ENCODE measurements at places on chromosomes 1 and 21.
A peak's percentile ranks its signal among the peaks of the same experiment; 100 is the strongest.

- DNase-seq = no peak
These were observed 7.2 kb upstream of the COL6A1 start for GRCh38 chr21:45974073-45975019.

DNA sequence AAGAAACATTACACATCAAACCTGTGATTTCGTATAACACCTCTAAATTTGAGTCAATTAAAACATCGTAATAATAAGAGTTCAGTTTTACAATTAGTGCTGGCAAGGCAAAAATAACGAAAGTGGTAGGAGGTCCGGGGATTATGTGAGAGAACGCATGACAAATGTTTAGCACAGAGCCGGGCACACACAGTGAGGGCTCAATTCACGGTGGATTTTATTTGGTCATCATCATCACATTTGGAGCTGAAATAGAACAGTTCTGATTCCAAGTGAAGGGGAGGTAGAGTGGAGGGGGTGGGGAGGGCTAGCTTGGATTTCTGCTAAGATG lies 20.0 kb downstream of the H3-3A start:
- no peak for DNase-seq

DNA sequence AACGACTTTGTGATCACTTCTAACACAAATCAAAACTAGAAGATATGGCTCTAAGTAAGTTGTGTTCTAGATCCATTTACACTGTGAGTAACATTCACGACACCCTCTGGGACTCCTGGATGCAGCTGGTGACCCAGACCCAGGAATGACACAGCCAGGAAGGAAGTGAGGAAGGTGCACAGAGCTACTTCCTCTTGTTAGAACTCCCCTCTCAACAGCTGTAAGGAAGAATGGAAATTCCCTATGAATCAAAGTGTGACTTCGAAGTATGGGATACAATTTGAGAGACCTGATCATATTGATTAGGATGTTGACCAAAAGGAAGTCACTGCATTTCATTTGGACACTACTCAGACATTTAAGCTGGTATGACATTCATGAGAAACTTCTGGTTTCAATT lies 185.3 kb downstream of the NRIP1 start:
- no peak for DNase-seq

DNA sequence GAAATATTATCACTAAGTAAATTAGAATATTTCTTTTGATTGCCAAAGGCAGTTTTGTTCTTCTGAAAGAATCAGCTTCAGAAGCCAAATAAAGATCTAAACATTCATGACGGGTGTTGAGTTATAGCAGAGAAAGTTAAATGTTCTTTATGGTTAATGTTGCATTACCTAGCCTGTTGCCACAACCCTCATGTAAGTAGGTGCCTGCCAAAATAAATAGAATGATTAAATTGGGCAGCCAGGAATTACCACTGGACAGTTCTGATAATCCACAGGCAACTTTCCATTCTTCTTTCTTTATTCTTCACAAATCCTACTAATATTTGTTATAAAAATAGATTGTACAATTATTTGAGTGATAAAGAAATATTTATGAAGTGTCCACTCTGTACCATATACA lies 217.9 kb upstream of the NRIP1 start:
- DNase-seq = no peak

- DNase-seq = no peak
These were observed 11.1 kb downstream of the RNU1-2 start for GRCh38 chr1:16906873-16907272.

DNA sequence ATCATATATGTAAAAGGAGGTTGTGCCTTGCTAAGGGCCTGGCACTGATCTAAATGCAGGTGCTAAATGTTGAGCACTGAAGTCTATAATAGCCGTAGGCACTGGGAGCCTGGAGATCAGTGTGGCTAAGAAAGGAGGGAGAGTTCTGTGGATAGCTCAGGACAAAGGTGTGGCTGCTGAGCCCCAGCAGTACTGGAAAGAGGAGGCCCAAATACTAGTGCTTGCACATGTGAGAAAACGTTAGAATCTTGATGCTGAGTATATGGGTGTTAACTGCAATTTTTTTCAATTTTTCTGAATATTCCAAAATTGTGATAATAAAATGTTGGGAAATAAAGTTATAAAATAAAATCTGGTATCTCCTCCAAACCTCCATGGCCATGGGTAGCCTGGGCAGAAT lies 62.5 kb upstream of the PTGFRN start:
- no peak for DNase-seq

DNA sequence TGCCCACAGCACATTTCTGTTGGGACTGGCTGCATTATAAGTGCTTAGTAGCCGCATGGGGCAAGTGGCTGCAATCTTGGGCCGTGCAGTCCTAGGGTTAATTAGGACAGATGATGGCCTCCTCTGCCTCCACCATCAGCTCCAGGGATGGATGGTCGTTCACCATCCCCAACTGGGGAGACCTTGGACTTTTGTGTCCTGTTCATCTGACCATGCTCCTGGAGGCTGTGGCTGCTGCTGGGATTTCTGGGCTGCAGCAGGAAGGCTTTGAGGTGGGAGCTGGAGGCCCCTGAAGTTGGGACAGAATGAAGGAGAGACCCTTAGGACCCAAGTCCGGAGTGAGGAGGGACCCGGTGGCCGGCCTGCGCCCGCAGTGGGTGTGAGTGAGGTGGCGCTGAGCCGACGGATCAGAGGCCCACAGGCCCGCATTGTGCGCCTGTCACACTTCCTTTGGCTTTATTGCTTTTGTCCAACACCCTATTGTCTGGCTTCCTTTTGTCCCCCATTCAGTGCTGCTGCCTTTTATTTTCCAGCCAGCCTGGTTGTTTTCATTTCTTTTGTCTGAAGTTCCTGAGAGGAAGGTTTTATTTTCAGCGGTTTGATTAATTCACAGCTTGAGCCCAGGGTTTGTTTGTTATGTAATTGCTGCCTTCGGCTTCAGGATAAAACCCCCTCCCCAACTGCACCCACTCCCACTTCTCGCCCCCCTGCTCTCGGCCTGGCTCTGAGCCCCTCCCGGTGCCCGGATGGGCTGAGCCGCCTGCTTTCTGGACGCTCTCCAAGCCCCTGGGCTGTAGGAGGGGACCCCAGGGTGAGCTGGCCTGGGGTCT lies 35.6 kb downstream of the SOX13 start:
- no peak for DNase-seq

GRCh38 chr1:230819976-230820375 lies 48.3 kb downstream of the C1orf198 start:
- no peak for DNase-seq

GRCh38 chr1:17662296-17662695 lies 92.8 kb upstream of the ACTL8 start:
- no peak for DNase-seq

GRCh38 chr1:185512442-185512841 lies 195.4 kb upstream of the IVNS1ABP start:
- DNase-seq = no peak

DNA sequence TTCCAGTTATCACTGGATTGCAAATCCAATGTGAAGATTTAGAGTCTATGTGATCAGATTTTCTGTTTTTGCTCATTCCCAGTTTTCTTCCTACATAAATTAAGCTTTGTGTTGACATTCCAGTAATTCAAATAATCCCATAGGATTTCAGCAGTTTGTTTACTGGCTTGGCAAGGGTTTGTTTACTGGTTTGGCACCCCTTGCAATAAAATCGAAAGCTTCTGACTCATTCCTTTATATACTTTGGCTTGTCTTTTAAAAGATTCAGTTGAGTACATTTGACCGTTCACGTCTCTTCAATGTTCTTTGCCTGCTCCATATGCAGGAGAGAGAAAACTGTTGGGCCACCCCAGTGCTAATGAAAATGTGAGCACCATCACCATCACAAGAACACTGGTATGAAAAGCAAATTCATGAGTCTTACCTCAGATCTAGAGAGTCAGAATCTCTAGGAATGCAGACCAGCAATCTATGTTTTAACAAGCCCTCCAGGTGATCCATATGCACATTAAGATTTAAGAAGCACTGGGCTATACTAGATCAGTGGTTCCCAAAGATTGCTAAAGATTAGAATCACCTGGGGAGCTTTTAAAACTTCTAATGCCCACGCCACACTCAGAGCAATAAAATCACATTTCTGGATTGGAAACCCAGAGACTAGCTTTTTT lies 32.8 kb downstream of the ZC3H11B start:
- no peak for DNase-seq

DNA sequence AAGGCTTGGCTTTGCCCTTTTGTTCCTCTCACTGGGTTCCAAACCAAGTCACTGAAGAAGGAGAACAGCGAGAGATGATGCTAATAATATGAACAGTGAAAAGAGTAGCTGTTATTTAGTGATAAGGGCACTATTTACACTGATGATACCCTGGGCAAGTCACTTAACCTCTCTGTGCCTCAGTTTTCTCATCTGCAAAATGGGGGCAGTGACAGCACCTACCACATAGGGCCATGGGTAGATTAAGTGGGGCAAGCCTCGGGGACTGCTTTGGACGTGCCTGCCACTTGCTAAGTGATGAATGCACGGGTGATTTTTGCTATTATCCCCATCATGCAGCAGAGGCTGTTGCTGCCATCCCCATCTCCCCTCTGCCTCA lies 9.2 kb downstream of the ATP13A2 start:
- DNase-seq = no peak

DNA sequence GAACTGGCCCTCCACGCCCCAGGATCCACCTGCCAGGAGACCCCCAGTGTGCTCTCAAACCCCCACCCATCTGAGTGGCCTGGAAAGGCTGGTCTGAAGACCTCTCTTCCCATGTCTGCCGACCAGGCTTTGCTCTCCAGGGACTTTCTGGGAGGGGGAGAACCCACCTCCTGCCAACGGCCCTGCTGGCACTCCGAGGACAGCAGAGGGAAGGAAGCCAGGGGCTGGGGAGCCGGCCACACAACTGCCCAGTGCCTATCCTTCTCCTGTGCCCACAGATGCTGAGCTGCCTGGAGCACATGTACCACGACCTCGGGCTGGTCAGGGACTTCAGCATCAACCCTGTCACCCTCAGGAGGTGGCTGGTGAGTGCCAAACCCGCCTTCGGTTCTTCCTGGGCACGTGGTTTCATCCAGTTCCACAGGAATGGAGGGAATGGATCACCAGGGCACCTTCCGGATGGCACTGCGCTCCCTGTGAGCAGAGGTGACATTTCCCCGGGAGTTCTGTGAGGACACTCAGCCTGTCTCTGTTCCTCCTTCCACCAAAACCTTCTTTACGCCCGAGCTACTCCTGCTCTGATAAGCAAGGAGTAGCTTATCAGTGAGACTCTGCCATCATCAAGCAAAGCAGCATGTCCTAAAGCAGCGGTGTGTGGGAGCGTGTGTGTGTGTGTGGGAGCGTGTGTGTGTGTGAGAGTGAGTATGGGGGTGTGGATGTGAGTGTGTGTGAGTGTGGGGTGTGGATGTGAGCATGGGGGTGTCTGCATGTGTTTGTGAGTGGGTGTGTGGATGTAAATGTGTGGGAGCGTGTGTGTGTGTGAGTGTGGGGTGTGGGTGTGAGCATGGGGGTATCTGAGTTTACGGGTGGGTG lies 105.5 kb downstream of the PDE9A start:
- no peak for DNase-seq

GRCh38 chr1:39431927-39432326 lies 59.5 kb upstream of the BMP8A start:
- DNase-seq = no peak

DNA sequence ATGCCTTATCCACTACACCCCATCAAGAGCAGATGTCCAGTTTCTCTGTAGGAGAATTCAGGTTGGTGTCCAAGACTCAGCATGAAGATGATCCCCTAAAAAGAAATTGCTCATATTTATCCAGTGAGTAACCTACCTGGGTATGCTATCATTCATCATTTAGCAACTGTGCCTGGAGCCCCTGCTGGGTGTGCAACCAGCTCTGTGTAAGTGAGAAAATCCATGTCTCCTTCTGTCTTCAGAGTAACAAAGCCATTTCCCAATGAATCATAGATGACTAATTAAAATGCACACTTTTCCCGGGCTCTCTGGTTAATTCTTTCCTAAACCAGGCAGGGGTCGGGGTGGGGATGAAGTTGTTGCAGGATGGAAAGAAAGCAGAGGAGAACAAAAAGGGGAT lies 35.8 kb downstream of the OLFML3 start:
- DNase-seq = no peak

GRCh38 chr1:46302641-46303037 lies 777 bp downstream of the LRRC41 start:
- peak; percentile 32 for DNase-seq

DNA sequence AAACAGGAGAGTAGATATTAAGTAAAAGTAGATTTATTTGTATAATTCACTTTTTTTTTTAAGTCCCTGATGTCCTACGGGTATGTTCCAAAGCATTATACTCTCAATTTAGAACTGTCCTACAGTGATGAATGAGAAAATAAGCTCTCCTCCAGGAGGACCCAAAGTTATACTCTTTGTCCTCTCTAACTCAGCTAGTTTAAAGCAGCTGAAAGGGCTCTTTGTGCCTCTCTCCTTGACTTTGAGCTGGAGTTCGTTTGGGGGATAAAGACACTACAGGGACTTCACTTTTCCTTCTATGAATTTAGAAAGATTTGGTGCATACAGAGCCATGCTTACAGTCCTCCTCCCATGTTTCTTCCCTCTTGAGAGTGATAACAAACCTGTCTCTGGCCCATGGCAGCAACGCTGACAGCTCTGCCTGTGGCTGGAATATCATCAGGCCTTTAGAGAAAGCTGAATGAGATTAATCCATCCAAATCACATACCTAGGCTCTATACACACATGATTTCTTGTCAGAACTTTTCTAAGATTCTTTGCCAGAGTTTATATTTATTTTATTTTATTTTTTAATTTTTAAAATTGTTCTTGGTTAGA lies 134.3 kb downstream of the PIK3R3 start:
- no peak for DNase-seq

DNA sequence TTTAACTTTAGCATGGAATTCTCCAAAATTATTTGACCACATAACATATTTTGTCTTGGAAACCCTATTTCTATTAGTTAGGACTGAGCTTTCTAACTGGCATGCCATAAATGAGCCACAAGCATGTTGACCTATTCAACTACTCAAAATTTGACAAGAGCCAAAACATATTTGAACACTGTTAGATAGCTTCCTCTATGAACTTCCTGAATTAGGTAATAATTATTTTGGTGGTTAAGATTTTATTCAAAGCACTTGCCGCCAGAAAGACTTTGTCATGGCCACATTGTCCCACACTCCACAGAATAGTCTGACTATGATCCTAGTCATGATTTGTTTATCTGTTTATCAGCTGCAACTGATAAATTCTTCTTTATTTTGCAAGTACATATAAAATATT lies 23.1 kb upstream of the CTPS1 start:
- DNase-seq = no peak

DNA sequence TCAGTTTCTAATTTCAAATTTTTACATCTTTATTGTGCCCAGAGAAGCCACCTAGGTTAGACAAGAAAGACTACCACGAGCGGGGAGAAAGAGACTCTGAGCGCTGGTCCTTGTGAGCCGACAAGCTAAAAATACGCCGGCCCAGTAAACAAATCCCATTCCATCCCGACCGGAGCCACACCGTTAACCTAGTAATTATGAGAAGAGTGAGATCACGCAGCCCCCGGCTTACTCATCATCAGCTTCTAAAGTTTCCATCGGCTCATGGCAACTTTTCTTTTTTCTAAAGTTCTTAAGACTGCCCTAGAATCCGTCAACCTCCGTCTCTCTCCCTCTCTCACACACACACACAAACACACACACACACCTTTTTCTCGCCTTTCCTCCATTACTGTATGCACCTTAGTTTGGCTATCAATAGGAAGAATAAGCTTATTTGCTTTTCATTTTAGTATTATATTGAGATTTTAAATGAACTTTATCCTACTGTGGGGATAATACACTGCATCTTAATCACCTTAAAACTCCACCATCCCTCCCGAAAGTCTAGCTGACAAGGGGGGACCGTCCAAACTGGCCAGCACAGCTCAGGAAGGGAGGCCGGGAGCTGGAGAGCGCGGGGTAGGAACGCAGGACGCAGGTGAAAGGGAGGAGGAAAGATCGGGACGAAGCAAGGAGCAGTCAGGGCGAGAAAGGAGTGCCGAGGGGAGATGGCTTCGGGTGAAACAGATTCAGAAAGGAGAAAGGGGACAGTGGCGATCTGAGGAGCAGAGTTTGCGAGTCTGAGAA lies 728 bp downstream of the OTUD7B start:
- peak; percentile 64 for DNase-seq
